ENCODE measurements at places on chromosomes 12 and 14.

DNA sequence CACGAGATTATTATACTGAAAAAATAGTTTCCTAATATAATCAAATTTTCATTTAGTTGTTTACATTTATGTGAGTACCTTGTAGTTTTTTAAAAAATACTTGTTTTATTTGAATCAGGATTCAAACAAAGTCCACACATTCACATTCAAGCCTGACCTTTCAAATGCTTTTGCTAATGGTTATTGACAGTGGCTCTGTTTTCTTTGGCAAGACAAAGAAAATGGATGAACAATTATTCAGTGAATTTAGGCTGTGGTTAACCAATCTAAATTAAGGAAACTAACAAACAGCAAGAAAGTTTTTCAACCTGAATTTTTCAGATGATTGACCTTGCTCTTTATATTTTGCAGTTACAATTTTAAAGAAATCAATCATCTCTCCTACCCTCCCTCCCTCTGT, 9.7 kb downstream of the SLC4A8 start:
- DNase-seq = no peak

GRCh38 chr14:73267474-73267873, 30.2 kb downstream of the PAPLN start:
- no peak for DNase-seq

- no peak for DNase-seq
Observed at GRCh38 chr12:109462868-109463692, 14.0 kb downstream of the KCTD10 start.

- no peak for DNase-seq
Observed at GRCh38 chr14:54840798-54841197, 61.8 kb downstream of the GCH1 start.

- no peak for DNase-seq
Observed at GRCh38 chr12:54525383-54525782, 24.0 kb upstream of the PDE1B start.

DNA sequence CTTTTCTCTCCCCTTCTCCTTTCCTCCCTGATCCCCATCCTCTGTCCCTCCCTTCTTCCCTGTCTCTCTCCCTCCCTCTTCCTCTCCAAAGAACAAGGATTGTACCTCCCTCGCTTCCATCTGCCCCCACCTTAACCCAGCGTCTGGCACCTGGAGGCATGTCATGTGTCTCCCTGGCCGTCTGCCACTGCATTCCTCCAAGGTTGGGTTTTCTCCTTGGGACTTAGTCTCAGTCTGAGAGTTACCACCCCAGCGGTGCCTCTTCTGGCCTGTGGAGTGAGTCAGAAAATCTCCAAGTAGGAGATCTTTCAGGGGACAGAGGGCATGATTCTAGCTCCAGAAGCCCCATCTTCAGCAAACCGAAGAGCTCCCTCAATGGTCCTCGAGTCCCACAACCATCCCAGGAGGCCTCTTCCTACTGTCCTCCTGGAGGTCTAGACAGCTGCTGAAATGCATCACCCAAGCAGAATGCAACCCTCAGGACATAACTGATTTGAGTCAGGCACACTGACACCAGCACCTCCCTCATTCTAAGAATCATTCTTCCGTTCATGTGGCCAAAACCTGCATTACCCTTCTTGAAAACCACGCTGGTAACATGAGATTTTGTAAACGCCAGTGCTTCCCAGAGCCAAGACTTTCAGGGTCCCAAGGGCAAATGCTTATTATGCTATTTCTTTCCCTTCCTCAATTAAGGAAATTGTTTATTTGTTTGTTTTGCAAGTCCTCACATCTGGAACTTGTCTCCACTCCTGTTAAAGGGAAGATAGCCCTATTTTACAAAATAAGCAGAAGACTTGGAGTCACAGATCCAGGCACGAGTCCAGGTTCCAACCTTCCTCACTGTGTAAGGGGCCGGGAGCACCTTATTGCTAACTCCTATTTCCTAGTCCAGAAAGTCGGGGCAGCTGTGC, 463.2 kb downstream of the BCL11B start:
- DNase-seq = no peak

DNA sequence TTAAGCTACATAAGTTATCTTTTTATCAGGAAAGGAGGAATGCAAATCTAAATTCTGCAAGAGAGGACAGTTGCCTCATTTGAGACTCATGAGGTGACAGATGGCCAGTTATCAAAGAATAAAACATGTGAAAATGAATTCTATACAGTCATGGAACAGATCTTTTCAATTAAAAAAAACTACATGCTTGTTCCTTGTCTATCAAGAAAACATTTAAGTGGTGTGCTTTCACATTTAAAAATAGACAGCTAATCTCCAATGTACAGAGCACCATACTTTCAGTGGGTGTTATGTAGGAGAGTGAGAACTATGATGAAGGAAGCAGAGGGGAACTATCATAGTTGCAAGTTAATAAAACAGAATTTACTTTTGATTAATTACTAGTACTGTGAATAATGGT, 76.7 kb upstream of the TTC7B start:
- DNase-seq = no peak

DNA sequence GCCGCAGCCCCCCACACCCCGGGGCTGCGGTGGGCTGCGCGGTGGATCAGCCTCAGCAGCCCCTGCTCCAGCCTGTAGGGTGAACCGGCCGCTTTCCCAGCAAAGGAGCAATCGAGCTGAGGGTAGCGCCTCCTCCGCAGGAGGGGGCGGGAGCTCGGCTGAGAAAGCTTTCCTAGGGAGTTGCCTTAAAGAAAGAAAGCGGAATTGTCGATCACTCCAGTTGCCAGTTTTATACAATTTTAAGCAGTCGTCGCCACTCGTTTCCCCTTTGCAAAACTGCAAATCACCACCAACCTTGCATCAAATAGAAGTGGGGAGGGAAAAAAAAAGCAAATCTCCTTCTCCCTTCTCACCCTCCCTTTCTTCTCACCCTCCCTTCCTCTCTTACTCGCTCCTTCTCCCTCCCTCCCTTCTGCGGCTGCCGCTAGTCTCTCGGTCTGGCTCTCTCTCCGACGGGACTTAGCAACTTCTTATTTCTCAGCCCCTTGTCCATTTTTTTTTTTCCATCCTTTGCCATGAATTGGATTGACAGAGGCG, at the start of gene PDE3A:
PDE3A (plus strand) TSS at position 424 of the 537 bp plus-strand sequence. CDS start 748 bp downstream, outside the sequence.
- DNase-seq = no peak

DNA sequence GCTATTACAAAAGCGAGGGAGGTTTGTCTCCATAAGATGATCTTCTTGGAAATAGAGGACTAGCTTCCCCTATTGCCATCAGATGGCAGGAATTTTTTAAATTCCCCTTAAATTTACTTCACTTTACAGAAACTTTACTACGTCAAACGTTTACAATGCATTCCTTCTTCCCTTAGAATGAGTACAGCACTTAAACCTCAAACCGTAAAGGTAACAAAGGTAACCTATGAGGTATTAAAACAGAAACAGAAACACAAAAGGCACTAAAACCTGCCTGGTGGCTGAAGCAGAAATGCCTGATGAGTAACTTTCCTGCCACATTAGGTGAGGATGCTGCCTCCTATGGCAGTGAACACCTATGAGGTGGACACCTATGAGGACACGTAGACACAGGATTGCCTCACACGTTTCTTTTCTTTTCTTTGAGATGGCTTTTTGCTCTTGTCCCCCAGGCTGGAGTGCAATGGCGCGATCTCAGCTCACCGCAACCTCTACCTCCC, 25.0 kb downstream of the DIO2 start:
- DNase-seq = no peak

GRCh38 chr14:76101391-76102379, 50.0 kb upstream of the GPATCH2L start:
- DNase-seq = no peak

GRCh38 chr12:120094485-120094884, 22.1 kb downstream of the RAB35 start:
- DNase-seq = no peak

GRCh38 chr12:116294454-116295165, 17.1 kb upstream of the MED13L start:
- no peak for DNase-seq

DNA sequence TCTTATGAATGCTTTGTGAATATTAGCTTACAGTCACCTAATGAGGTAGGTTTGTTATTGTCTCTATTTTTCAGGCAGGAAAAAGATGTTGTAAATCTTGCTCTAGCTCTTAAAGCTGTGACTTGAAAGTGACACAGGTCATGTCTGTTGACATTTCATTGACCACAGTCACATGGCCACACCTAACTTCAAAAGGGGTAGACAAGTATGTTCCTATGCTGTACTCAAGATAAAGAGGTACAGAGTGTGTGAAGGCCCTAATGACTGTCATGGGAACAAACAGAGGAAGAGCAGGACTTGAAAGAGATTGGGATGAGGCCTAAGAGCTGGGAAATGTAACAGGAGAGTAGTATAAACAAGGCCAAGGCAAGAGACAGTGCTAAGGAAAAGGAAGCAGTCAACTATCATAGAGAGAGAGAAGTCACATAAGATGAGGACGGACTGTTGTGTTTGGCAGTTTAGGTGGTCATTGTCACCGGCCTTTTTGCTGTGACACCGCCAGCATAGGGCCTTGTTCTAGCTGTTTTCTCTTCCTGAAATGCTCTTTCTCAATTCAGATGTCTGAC, 181.0 kb downstream of the CFAP54 start:
- DNase-seq = no peak

GRCh38 chr12:42126963-42127362, 17.7 kb downstream of the GXYLT1 start:
- DNase-seq = no peak

DNA sequence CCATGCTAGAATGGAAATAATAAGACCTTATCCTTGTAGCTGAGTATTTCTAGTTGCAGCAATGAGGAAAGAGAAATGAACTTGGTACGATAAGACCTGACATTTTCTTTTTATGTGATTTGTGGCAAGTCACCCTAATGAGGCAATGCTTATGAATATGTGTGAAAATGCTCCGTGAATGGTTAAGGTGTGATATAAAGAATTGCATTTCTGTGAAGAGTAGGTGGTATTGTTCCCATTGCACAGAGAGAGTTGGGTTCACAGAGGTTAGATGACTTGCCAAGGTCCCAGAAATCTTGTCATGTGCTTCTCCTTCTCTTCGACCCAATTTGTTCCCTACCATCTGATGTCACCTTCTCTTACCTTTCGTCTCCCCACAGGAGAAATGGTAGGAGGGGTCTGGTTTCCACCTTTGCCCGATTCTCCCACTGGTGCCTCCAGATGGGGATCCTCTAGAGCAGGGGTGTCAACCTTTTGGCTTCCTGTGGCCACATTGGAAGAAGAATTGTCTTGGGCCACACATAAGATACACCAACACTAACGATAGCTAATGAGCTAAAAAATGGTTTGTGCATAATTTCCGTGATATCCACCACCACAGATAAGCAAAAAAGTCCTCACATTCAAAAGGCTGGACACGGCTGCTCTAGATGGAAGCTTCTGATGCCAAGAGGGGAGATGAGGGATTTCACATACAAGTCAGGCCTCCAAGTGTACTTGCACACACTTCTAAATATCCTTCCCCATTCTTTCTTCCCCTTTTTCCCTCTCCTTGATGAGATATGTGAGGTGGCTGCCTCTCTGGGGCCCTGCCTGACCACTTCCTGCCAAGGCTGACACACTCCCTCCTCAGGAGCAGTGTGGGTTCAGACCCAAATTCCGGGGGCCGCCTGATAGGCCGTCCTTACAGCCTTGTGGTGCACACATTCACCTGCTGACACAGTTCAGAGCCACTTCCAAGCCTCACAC, 96.1 kb downstream of the PLXNC1 start:
- no peak for DNase-seq

DNA sequence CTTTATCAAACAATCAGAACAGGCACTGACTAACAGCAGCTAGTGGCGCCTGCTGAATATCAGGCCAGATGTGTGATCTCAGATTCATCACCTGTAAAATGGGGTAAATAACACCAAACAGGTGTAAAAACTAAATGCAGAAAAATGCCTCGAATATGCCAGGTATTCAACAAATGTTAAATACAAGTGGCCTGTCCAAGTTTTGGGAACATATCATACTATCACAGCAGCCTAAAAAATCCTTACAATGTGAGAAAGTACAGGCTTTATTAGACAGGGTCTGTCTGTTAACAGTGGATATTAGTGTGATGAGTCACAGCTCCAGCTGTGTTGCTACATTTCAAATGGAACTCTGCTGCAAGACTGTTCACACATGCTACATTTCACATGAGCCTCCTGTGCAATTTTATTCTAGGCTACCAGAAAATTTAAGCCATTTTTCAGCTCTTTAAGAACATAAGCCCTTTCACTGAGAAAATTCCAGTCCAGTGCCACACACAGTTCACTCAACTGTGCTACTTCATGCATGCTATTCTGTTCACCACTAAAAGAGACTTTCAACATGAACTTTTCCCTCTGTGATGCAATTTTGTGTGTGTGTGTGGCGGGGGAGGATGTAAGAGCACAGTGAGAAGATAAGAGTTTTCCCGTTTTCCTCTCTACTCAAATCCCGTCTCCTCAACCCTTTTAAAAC, 56.7 kb downstream of the MSRB3 start:
- no peak for DNase-seq

DNA sequence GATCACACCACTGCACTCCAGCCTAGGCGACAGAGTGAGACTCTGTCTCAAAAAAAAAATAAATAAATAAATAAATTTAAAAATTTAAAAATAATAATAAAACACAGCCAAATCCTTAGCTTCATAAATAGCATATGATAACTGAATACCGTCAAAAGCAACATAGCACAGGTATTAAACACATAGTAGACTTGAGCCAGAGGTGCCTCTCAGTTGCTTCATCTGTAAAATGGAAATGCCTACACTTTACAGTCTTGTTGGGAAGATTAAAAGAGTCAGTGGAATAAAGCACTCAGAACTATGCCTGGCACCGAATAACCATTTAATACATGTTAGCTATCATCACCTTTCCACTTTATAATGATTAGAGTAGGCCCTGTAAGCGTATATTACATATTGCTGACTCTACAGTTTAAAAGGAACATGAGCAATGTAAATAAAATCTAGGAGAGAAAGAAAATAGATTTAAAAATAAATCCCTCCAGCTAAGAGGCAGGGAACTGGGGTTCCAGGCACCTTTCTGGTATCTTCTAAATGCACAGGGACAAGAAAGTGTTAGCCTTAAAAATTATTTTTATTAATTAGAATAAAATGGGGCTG, 7.8 kb upstream of the DCAF11 start:
- DNase-seq = no peak

GRCh38 chr12:13148485-13148847, 45.0 kb upstream of the GSG1 start:
- DNase-seq = no peak

DNA sequence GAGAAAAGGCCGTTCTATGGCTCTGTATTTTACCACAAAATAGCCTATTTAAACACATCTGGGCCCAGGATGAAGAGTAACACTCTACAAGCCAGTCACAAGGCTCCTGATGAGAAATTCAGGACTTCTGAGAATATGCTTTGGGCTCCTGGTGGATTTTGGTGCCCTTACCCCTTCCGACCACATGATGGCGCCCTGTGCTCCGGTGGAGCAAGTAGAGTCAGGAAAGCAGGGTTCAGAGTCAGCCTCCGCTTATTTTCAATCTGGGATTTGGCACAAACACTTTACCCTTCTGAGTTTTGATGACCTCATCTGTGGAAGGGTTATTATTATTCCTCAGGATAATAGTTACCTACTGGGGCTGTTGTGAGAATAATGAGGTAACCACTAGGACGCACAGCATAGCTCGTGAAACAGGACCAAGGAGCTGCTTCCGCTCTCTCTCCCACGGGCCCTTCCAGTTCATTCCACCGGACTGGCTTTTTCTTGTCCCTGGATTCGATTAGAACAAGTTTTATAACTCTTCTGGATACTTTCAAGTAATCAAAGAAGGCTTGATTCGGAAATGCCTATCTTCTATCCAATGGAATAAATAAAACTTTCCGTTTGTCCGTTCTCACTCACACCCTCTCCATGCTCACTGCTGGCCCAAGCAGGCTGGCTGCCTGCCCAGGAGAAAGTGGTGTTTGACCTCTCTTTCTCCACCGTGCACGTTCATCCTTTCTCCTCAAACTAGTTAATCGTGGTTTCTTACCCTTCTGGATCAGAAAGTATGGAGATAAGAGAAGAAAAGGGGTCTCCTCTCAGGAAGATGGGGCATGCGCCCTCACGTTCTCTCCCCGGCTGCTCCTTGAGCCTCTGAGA, 104.6 kb downstream of the GALC start:
- no peak for DNase-seq

Measured in activated naive CD4-positive, alpha-beta T cell (primary cell).